ENCODE measurements at places on chromosomes 1 and 21. TPM values are rescaled to one million over a fixed set of nuclear protein-coding genes. Genes with fewer than 3 reads are reported as not detected.
A peak's percentile ranks its signal among the peaks of the same experiment; 100 is the strongest.

C1orf53 gene
- not detected for total RNA-seq

C1orf116 gene
- total RNA-seq: not detected

TSSK3 gene
- total RNA-seq: 1.5 TPM

DNA sequence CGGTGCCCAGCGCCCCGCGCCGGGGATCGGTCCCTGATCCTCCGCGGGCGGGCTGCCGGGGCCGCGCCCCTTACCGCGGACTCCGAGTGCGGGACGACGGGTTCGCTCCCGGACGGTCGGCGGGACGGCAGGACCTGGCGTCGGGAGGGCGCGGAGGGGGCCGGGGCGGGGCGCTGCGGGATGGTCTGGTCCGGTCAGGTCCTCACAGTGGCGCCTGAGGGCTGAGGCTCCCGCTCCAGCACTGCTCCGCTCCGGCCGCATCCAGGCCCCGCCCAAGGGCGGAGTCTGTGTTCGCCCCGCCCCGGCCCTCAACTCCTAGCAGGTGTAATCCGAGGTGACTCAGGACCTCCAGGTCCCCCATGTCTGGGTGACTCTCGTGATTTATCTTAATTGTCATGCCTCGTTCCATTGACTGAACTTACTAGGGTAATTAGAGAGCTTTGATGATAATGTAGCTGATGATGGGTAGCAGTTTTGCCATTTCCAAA is at the start of gene RAB3B:
TSS of gene RAB3B (minus strand) at position 223 of the 488 bp plus-strand sequence. CDS start 13,583 bp downstream, outside the sequence.
- no peak within 1 kb of the TSS for H3K27ac ChIP-seq
- H3K4me1 ChIP-seq: no peaks in the 10 kb centered on the region
- no peak for DNase-seq
- peaks cover 53% of the 10 kb centered on the region for H3K27me3 ChIP-seq
- H3K4me3 ChIP-seq: peak within 1 kb of the TSS; percentile 22

DNA sequence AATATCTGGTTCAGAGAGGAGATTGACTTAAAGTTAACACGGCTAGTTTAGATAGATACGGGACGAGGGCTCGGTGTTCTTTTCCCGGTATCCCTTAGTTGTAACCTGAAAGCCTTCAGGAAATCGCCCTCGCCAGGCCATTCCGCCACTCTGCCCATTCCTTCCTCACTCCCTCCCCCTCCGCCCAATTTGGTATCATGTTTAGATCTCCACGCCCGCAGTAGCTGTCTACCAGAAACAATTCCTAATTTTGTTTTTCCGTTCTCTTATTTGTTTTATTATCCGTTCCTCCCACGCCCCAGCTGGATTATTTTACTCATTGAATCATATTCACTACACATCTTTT is 685 bp upstream of the VAMP4 start:
- H3K36me3 ChIP-seq: no peaks in the 10 kb centered on the region
- peak overlapping the region; percentile 97 for H3K27ac ChIP-seq
- DNase-seq: peak; percentile 19
- H3K4me3 ChIP-seq: peak overlapping the region; percentile 89
- peaks cover 20% of the 10 kb centered on the region for H3K4me1 ChIP-seq

- DNase-seq: no peak
- no peak overlapping the region for H3K27ac ChIP-seq
- H3K4me3 ChIP-seq: no peak overlapping the region
Observed at GRCh38 chr1:50724626-50725286, 235.3 kb downstream of the FAF1 start.

DNA sequence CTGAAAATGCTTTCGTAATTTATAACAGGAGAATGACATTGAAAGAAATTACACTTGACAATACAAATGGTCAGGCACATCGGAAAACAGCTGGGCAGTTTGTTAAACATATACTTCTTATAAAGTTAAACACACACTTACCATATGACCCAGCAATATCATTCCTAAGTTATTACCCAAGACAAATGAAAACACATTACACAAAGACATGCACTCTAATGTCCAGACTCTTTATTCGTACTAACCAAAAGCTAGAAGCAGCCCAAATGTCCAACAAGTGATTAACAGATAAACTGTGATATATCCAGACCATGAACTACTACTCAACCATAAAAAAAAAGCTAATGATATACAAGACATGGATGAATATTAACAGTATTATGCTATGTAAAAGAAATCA is 8.5 kb downstream of the AKT3 start:
- no peaks in the 10 kb centered on the region for H3K27me3 ChIP-seq
- H3K36me3 ChIP-seq: peaks cover under 1% of the 10 kb centered on the region
- H3K4me1 ChIP-seq: peaks cover 25% of the 10 kb centered on the region
- no peak overlapping the region for H3K4me3 ChIP-seq
- DNase-seq: no peak

All from tibial nerve (tissue), 4 donors.